ENCODE measurements at places on chromosomes 1 and 21.

GRCh38 chr1:91584878-91585277, 84.2 kb downstream of the CDC7 start:
- DNase-seq: no peak

- DNase-seq: peak; percentile 9
Observed at GRCh38 chr1:182430263-182431068, 19.5 kb upstream of the RGSL1 start.

DNA sequence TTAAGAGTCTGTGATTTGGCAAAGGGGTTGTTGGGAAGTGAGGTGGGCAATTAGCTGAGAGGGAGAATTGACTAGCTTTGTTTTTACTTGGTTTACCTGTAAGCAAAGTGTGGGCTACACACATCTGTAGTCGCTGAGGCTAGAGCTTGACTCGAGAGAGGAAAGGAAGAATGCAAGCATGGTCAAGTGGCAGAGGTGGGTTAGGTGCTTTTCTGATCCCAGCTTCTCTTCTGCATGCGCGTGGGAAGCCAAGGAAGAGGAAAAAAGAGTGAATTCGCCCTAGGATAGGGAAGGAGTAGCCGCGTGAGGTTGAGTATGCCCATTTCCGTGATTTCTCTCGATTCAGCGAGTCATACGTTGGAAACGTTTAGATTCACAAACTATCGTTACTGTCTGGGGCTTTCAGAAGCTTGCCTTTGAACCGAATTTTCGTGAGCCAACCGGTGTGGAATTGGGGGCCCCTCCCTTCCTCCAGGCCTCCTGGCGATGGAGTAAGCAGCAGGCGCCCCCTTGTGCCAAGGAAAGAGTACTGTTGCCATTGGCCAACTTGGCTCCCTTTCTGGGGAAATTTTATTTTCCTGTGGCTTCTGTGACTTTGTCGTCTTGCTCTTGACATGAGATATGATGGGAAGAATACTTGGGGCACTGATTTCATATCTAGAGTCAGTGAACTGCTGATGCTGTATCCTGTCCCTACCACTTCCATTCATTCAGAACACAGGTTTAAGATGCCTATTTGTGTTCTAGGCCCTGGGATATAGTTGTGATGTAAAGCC, 1.3 kb downstream of the PIGV start:
- peak; percentile 83 for DNase-seq

- DNase-seq: no peak
Observed at GRCh38 chr21:34950980-34951379, 98.1 kb downstream of the RUNX1 start.

GRCh38 chr1:31780632-31781031, 16.5 kb upstream of the ADGRB2 start:
- DNase-seq: no peak

GRCh38 chr21:26227130-26227529, 56.6 kb upstream of the APP start:
- no peak for DNase-seq

- DNase-seq: no peak
Observed at GRCh38 chr1:87435484-87435883, 106.8 kb downstream of the LMO4 start.

DNA sequence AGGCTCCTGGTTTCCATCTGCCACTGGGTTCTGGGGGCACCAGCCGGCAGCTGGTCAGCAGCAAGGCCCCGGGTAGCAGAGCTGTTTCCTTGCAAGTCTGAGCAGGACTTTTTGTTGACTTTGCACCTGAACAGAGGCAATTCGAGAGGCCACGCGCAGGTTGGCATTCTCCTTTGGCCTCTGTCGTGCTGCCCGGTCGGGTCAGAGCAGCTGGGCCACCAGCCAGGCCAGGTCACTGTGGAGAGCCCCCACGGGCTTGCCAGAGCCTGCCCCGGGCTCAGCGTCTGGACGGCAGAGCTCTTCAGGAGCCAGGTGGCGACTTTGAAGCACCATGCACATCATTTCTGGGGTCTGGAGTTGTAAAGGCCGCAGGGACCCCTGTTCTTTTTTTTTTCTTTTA, 28.4 kb upstream of the TMEM52 start:
- no peak for DNase-seq

DNA sequence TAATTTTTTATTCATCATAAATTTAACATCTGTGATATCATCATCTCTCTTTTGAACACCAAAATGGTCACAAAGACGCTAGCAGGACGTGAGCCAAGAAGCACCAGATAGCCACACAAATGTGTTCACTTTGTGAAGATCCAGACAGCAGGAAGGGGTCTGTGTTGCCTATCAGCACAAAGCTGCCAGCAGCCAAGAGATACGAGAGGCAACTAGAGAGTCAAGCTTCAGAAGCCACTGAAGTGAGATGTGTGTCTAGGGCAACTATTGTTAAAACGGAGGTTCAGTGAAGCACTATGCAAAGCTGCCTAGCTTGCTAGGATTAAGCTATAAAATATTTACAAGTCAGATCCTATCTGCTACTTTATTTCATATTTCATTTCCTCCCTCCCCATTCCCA, 45.3 kb downstream of the NDC1 start:
- no peak for DNase-seq

- DNase-seq: no peak
Observed at GRCh38 chr1:226111098-226111882, 48.8 kb downstream of the H3-3A start.

GRCh38 chr1:231550448-231550781, 21.9 kb downstream of the TSNAX start:
- no peak for DNase-seq

DNA sequence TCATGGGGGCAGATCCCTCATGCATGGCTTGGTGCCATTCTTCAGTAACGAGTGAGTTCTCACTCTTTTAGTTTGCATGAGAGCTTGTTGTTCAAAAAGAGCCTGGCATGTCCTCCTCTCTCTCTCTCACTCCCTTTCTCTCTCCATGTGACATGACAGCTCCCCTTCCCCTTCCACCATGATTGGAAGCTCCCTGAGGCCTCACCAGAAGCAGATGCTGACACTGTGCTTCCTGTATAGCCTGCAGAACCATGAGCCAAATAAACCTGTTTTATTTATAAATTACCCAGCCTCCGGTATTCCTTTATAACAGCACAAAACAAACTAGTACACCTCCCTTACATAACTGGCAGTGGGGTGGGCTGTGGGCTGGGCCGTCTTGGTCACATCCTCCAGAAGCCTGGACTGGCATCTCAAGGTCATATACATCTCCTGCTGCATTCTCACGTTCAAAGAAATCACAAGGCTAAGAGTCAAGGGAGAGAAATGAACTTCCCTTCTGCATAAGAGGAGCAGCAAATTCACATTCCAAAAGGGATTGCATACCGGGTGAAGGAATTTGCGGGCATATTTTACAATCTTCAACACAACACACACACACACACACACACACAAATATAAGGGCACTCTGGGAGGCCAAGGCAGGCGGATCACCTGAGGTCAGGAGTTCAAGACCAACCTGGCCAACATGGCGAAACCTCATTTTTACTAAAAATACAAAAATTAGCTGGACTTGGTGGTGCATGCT, 2.3 kb upstream of the CCSAP start:
- DNase-seq: no peak

DNA sequence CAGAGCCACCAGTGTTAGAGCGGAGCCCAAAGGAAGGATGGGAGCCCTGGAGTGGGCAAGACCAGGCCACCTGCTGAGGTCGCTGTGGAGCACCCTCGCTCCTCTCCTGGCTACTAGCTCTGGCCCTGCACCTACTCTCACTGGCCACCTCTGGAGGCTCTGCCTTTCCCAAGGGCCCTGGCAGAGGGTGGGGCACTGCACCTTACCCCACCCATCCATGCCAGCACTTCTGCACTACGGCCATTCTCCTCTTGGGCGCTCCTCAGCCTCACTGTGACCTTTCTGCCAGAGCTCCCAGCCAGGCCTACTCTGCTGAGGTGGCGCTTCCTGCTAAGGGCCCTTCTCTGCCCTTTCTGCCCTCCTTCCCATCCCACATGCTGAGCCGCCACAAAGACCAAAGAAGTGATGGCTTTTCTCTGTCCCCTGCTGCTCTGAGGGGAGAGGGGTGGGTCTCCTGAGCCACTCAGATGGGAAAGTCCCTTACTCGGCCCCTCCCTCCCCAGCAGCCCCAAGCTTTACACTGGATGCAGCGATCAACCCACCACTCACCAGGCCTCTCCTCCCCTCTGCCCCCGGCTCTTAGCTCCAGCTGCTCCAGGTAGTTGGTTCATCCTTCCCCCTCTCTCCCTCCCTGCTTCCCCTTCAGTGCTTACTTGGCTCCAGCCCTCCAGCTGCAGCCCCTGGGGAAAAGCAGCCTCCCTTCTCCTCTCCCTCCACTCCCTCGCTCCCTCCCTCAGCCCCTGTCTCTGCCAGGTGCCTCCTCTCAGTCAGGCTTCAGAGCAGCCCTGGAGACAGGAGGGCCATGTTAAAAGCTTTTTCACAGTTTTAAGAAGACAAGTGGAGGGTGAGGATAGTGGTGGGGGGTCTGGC, 14.8 kb upstream of the TMEM222 start:
- no peak for DNase-seq

GRCh38 chr1:248787430-248787829, 31.9 kb upstream of the LYPD8 start:
- no peak for DNase-seq

- DNase-seq: no peak
Observed at GRCh38 chr1:213997038-213997771, 9.4 kb downstream of the PROX1 start.

- DNase-seq: no peak
Observed at GRCh38 chr21:19120591-19120990, 717.0 kb upstream of the TMPRSS15 start.

- DNase-seq: no peak
Observed at GRCh38 chr1:97685360-97685759, 235.5 kb downstream of the DPYD start.

GRCh38 chr21:14766241-14766640, 220.1 kb upstream of the SAMSN1 start:
- DNase-seq: no peak

DNA sequence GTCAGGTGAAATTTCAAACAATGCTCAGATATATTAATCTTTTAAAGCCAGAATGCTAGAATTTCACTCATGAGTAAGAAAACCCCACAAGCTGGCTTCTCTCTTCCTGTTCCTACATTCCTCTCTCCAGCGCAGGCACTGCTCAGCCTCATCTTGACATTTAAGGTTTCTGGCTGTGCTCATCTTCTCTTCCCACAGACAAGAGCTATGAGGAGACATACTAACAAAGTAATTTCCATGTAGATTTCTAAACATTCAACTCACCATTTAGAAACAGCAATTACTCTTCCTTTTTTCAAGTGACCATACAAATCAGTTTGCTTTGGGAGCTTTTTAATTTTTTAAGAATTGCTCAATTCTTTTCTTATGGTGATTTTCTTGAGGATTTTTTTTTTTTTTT, 7.8 kb upstream of the LRRC8D start:
- DNase-seq: no peak

GRCh38 chr21:16194095-16194787, 464.5 kb downstream of the USP25 start:
- DNase-seq: no peak

DNA sequence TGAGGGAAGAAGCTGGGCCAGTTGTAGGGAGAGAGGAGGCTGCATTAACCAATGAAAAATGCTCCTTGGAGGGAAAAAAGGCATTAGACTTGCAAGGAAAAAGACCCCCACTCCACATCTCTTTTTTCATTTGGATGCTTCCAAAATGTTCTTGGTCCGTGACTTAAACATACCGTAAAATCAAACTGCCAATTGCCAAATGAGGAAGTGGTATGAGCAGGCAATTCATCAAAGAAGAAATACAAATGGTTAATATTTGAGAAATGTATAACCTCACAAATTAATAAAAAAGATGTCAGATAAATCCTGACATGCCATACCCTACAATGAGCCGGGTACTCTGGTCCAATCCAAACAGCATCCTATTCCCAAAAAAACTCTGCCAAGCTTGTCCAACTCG, 30.6 kb downstream of the KANK4 start:
- DNase-seq: no peak

GRCh38 chr1:163296504-163297263, 25.1 kb upstream of the NUF2 start:
- DNase-seq: no peak

GRCh38 chr1:29683472-29683871, 447.1 kb downstream of the PTPRU start:
- DNase-seq: no peak

GRCh38 chr1:181090641-181091126, 2.2 kb downstream of the IER5 start:
- DNase-seq: no peak

- DNase-seq: no peak
Observed at GRCh38 chr1:234500269-234500668, 21.3 kb upstream of the TARBP1 start.

DNA sequence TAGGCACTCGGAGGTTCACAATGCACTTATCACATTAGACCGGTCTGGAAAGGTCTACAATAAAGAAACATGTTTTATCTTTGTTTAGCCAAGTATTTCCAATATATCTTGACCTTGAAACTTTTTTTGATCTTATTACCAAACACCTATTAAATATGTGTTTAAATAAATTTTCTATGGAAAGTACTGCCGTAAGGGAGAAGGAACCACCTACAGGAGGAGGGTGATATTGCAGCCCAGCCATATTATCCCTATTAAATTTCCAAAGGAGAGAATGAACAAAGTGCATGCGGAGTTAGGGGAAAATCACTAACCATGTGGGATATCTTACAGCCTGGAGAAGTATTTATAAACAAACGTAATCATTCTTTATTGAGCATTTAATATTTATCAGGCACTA, 14.5 kb downstream of the BRINP2 start:
- DNase-seq: no peak

DNA sequence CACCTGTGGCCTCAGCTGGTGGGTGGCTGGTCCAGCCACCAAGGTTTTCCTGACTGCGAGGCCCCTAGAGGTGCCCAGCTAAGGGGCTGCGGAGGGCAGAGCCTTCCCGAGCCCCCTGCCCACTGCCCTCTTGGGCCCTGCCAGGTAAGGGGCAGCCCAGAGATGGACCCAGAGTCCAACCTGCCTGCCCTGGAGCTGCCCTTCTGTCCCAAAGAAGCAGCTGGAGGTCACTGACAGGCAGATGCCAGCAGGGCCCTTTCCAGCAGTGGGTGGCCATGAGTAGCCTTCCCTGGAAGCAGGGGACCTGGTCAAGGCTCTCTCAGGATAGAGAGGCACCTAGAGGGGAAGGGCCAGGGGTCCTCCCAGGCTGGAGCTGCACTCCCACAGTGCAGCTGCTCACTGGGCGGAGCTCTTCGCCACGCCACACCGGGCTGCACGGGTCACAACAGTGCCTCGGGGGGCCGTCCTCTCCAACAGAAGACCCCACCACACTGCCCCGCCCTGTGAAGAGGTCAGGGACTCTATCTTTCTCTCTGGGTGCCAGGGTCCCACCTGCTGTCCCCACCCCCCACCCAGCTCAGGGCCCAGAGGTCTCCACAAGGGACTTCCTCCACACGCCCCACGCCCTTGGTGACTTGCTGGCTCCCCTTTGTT, 10.9 kb upstream of the GNB1 start:
- DNase-seq: no peak

- no peak for DNase-seq
Observed at GRCh38 chr1:24384251-24385090, 29.1 kb downstream of the STPG1 start.

DNA sequence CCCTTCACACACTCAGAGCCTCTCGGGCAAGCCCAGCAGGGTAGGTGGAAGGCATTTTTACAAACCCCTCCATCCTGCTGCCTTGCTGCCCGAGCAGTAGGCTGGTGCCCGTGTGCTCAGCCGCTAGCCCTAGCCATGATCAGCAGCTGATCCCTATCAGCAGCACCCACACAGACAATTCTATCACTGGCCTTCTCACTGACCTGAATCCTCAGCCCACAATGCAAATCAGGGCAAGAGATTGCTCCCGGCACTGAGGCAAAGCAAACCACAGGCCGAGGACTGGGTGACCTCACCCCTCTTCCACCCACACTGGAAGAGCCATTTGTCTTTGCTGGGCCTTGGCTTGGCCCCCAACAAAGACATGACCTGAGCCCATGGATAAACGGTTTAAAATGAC, 895 bp upstream of the PDZK1 start:
- no peak for DNase-seq

Measured in stimulated activated CD4-positive, alpha-beta T cell treated with anti-CD3 and anti-CD28 coated beads, Interleukin-2, amount 100 ng/mL, for 48 hours (primary cell).